IPS DF 6.9 (cell line): ENCODE measurements at places on chromosomes 4 and X.

DNA sequence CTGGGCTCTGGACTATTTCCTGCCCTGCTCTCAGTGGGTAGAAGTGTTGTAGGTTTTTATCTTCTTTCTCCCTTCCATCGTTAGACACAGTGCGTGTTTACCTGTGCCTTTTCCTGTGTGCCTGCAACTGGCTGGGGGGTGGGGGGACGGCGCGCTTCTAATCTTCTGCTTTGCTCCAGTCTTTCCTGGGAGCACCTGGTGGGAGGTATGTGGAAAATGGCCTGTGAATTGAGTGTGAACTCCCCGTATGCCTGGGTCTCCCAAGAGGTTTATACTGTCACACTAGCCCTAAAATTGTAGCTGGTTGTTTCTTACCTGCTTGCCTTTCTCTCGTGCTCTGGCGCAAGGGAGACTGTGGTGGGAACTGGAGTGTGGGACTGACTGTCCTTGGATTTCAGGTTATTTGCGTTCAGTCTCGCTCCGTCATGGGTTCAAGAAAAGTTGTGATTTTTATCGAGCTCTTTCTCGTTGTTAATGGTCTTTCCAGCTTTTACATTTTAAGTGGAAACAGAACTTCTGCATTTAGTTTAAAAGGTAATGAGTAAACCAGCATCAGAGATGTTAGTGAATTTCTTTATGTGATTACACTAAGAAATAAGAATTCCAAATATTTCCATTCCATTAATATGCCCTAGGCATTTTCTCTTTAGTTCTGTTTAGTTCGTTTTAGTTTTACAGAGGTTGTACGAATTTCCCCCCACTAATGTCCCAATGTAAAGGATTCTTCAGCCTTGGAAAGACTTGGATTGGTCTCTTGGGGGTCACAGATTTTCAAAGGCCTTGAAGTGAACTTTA is 15.3 kb downstream of the MRPL1 start:
- DNase-seq = no peak

GRCh38 chr4:88919056-88919455 is 137.9 kb downstream of the FAM13A start:
- DNase-seq = no peak

DNA sequence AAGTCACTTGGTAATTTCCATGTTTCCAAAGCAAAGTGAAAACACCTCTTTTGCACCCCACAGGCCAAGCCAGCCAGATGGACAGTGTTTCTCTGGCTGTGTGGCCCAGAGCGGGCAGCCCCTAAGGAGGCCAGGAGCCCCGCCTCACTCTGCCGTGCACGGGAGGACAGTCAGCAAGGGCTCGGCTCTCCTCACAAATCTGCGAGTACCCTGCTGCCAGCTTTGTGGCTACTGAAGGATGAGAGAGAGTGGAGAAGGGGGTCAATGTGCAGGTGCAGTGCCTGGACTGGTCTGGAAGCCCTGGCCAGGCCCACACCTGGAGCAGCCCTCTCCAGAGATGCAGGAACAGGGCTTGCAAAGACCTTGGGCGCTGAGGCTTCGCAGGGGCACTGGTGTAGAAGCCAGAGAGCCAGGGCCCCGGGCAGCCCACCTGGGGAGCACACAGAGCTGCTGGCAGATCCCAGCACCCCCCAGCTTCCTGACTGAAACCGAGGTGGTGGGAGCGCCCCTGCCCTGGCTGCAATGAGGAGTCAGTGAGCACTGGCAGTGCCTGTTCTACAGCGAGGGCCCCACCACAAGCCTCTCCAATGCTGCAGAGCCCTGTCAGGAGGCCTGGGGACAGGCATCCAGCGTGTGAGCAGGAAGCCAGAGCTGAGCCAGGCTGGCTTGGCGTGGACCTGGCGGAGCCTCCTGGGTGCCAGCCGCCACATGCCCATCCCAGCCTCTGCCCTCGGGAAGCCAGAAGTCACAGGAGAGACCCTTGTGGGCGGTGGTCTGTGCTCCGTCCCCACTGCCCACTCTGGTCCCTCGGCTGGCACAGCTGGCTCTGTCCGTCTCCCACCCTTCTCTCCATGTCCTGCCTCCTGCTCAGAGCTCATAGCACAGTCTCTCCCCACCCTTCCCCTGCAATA is 3.9 kb downstream of the SPON2 start:
- DNase-seq = no peak

GRCh38 chr4:31573554-31573953 is 853.4 kb downstream of the PCDH7 start:
- DNase-seq = no peak

DNA sequence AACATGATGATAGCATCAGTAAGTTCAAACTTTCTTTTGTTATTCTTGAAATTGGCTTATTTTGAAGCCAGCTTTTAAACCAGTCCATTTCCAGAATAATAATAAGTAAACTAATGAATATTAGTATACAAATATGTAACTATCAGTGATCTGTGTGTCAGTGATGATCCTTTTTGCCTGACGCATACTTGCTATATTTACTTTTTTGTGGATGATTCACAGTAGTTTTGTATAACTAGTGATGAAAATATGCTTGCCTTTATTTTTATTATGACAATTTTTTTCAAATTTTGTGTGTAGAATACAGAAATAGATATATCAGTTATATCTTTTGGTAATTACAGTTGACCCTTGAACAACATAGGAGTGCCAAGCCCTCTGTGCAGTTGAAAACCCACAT is 49.5 kb downstream of the USP53 start:
- DNase-seq = no peak

DNA sequence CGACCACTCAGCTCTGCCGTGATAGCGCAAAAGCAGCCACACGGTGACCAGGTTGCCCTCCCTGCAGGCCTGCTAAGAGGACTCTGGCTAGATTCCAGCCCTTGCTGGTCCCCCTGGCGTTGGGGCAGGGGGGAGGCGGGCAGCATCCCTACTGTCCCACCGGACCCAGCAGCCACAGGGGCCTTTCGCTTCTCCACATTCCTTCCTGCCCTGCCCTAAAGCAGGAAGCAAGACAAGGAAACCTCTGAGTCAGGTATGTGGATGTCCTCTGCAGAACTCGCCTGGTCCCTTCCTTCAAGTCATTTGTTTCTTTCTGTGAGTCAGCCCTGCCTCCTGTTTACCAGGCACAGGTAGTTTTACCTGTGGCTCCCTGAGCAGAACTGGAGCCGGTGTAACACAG is 60.2 kb upstream of the CLDN34 start:
- DNase-seq = no peak

DNA sequence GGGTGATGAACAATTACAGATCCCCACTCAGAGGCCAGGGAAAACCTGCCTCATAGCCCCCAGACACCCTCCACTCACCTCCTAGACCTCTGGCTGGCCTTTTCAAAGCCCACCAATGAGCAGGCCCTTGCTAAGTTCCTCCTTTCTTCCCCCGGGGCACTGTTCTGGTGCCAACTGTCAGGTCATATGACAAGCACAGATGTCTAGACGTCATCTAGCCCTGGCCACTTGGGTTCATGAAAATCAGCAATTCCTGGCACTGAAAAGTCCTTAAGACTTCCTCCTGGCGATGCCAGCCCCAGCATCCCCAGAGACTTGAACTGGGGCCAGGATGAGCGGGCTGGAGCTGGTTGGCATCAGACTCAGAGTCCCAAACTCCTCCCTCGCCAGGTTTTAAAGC is 115.6 kb upstream of the NALF2 start:
- DNase-seq = no peak

GRCh38 chr4:56658528-56658927 is 22.6 kb downstream of the HOPX start:
- no peak for DNase-seq

GRCh38 chr4:125352521-125352920 is 37.8 kb downstream of the FAT4 start:
- no peak for DNase-seq

DNA sequence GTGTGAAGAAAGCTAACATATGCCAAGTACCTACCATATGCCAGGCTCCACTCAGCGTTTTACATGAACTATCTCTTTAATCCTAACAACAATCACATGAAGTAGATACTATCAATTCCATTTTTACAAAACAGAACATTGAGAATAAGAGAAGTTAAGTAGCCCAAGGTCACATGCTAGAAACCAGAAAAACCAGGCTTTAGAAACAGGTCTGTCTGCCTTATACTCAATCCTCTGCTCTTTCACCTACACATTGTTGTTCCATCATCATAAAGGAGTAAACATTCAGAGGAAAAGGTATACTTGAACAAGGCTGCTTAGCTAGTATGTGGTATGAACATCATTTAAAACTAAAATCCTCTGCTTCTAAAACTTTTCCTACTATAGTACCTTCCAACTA is 42.1 kb downstream of the WDFY3 start:
- DNase-seq = no peak

GRCh38 chr4:156362581-156362980 is 408.9 kb upstream of the CTSO start:
- no peak for DNase-seq

- no peak for DNase-seq
Measured at GRCh38 chrX:39921838-39922237, 175.9 kb downstream of the BCOR start.
